ENCODE measurements at places on chromosomes 2 and 18.

DNA sequence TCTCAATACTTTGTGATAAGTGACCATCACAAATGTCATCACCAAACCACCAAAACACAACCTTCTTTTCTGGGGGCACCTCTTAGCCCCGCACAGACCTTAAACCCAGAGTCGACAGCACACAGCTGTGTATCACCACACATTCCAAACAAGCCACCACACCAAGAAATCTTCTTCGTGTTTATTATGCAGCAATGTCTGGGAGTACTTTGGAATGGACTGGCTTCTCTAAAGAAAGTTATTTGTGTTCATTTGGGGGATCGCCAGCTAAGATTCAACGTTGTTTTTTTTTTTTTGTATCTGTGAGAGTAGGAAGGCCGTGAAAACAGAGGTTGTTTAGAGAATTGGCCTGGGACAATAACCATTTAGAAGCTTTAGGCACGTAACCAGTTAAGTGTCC lies 1.1 kb upstream of the MTA3 start:
- no peak for DNase-seq

DNA sequence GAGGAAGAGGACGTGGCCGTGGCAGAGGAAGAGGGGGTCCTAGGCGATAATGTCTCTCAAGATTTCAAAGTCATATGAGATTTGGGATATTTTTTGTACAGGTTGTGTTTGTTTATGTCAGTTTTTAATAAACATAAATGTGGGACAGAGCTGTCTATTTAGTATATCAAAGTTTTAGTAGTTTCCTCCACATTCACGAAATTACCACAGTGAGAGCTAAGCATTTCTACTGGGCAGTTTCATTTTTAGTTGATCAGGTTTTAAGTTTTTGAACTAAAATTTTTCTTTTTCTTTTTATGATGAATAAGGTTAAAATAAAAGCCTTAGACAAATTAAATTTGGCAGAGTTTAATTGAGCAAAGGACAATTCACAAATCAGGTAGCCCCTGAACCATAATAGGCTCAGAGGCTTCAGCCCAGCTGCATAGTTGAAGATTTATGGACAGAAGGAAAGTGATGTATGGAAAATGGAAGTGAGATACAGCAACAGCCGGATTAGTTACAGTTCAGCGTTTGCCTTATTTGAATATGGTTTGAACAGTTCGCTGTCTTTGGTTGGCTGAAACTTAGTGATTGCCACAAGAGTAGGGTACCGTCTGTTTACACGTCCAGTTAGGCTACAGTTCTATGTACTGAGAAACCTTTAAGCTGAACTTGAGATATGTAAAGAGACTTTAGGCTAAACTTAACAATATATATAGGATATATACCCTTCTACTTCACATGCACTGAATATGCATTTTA lies 17.1 kb downstream of the SNRPD1 start:
- no peak for DNase-seq

GRCh38 chr2:25544445-25544844 lies 128.9 kb downstream of the DTNB start:
- no peak for DNase-seq

DNA sequence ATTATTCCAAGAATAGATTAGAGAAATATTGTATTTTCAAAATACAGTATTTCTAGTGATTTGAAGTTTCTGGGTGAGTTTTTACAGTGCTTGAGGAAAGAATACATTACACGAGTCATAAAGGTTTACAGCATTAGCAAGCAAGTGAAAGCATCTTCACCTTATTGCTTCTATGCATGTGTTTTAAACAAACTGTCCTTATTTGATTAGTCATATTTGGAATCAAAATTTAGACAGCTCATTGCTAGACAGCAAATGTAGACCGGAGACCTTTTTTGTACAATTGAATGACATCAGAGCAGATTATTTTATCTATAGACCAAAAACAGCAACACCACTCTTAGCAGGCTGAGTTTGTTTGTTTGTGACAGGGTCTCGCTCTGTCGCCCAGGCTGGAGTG lies 69.2 kb downstream of the FAM161A start:
- DNase-seq: no peak

DNA sequence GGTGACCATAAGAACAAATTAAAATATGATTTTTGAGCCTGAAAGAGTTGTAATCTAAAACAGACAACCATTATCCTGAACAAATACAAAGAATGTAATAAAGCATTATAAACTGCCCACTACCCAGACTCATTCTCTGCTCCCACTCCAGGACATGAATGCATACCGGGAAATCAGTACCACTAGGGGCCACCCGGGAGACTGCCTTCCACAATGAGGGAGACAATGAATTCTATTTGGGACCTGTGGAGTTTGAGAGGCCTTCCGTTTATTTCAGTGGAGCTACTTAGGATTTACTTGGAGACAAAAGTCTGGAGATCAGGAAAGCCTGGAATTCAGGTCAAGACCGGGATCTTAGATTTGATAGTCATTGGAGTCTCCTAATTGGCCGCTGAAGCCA lies 50.0 kb downstream of the NAB1 start:
- DNase-seq: no peak

- DNase-seq: no peak
Observed at GRCh38 chr2:239636808-239637207, 236.0 kb upstream of the HDAC4 start.

GRCh38 chr2:86174445-86174844 lies 20.8 kb downstream of the IMMT start:
- DNase-seq: no peak

DNA sequence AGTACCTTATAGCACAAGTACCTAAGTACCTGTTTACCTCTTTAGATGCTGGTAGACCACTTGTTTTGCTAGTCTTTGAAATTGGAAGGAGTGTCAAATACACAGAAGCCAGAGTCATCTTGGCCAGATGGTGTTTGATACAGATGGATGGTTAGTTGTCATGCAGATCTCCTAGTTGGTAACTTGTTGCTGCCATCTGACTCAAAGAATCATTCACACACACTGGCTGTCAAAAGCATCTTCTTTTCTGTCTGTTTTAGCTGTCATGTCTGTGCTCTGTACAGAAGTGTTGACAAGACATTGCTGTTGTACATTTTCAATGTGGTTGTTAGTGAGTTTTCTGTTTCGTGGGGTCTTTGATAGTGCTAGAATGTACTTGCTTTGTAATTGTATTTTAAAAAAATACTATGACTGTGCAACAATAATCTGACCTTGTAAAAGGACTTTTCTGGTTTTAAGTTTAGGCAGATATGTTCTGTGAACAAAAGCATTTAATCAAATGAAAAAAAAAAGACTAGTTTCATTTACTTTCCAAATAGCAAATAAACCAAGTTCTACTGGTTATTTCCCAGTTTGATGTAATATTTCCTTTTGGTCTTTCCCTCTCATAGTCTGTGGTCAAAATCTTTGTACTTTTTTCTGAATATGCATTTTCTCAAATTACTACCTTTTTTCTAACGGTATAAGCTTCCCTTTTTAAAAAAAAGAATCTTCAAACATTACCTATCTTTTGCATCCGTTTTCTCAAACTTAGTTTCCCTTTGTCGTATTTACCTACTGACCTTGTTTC lies 39.9 kb downstream of the TANK start:
- no peak for DNase-seq

DNA sequence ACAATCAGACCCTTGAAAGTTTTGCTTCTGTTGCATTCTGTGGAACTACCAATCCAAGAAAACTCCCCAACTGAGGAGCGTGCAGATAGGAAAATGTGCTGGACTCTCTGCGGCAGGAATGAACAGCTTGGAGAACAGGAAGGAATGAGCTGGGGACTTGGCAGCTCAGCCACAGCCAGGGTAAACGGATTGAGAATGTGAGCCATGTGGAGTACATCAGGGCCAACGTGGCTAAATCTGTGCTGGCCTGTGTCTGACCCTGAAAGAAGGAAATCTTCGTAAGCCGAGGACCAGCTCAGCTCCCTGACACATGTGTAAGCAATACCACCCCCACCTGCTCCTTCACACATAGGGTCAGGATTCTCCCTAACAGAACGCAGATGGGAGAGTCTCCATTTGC lies 1023.7 kb downstream of the BCL11A start:
- no peak for DNase-seq

DNA sequence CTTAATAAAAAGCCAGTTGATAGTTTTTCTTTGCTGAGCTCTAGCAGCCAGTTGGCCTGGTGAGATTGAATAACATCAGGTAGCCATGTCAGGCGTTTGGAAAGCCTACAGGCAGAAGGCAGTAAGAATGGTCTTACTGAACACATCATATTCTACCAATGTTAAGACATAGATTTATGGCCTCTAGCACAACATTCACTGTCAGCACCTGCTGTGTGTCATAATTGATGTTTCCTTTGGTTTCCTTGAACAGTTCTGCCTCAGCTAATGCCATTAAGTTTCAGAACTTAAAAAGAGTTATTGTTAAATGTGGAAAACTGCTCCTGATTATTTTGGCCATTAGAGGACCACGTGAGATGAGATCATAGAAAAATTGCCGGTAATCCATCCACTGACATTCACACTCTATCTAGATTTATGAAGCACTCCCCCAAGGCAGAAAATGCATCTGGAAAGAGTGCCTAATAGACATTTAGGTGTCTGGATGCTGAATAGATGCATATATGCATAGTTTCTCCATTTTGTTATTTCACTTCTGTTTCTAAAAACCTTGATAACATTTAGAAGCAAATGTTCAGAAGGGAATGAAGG lies 434.7 kb downstream of the PTPRM start:
- no peak for DNase-seq

DNA sequence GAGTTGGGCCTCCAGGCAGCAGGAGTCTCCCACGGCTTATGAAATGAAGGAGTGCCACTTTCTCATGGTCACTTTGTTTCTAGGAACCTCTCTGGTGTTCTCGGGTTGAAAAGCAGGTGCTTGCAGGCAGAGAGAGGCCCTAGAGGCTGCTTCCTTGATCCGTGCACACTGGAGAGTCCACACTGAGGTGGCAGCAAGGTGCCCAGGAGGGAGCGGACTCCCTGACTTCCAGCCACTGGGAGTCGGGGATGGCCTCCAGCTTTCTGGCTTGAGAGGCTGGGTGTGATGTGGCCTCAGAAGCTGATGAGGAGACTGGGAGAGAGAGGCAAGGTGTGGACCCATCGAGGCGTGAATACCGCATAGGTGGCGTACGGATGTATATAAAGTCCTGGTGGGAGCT lies 221.8 kb downstream of the AGAP1 start:
- no peak for DNase-seq

- no peak for DNase-seq
Observed at GRCh38 chr2:74756356-74756890, 77.5 kb upstream of the HK2 start.

DNA sequence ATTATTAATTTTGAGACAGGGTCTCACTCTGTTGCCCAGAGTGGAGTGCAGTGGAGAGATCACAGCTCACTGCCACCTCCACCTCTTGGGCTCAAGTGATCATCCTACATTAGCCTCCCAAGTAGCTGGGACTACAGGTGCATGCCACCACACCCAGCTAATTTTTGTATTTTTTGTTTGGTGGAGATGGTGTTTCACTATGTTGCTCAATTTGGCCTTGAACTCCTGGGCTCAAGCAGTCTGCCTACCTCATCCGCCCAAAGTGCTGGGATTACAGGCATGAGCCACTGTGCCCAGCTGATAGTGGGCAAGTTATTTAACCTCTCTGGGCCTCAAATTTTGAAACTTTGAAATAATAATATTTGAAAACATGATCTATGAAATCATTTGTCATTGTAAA lies 26.5 kb downstream of the DCAF17 start:
- no peak for DNase-seq

DNA sequence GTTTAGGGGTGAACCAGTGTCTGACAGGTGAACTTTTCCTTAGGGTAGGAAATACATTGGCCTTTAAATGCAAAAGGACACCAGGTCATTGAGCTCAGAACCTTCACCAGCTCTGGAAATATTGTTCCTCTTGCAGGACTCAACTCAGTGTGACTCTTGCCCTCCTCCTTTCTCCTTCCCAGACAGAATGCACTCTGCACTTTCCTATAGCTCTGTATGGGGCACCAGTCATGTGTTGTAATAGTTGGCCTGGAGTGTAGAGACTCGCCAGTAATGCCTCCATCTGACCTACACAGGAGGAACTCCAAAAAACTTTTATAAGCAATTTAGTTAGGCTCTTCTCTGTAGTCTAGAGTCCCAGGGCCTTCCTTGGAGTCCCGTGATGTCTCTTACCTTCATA lies 248.5 kb upstream of the EPAS1 start:
- no peak for DNase-seq

- DNase-seq: no peak
Observed at GRCh38 chr2:120597595-120598193, 138.0 kb upstream of the GLI2 start.

- no peak for DNase-seq
Observed at GRCh38 chr2:127122361-127123027, 15.5 kb upstream of the BIN1 start.

DNA sequence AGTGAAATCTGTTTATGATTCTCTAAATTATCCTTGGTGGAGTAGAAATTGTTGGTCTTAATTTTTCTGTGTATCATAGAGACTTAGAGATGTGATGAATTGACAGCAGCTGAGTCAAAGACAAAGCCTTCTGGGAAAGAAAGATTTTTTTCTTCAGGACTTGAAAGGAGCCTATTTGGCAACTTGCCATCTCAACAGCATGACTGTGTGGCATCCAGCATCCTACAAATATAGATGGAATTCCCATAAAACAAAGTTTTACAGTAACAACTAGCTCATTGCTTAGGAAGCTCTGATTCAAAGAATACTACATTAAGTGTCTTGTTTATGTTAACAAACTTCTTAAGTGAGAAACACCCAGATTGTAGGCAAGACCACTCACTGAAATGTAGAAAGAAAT lies 79.2 kb upstream of the SETBP1 start:
- DNase-seq: no peak

DNA sequence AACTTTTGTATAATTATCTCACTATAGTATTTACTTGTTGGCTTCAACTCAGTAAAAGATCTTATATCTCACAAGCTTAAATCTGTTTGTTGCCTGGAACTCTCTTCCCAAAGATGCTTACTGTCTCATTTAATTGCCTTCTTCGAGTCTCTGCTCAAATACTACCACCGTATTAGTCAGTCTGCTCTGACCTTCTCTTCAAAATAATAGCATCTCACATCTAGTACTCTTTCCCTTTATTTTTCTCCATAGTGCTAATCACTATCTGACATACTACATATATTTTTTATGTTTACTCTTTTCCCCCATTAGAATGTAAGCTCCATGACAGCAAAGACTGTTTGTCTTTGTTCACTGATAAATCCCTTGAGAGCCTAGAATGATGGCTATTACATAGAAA lies 10.6 kb upstream of the MPP4 start:
- no peak for DNase-seq

GRCh38 chr2:24026233-24026632 lies 16.3 kb downstream of the MFSD2B start:
- DNase-seq: no peak

- no peak for DNase-seq
Observed at GRCh38 chr2:101231240-101231639, 21.4 kb upstream of the CNOT11 start.

GRCh38 chr2:153391131-153391530 lies 87.4 kb downstream of the RPRM start:
- no peak for DNase-seq

DNA sequence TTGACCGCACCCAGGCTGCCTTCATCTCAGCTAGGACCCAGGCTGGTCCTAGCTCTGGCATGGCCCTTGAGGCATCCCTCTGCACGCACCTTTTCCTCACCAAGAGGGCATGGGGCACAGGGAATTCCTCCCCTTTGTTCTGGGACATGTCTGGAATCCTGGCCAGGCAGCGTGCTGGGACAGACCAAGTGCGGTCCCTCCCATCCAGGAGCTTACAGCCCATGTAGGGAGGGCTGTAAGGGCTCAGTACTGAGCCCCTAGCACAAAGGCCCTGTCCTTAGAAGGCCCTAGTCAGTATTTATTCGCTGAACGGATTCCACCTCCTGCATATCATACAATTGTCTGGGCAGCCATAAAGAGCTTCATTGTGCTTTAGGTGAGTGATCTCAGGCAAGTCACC lies 3.0 kb downstream of the TMEM37 start:
- DNase-seq: no peak

- DNase-seq: no peak
Observed at GRCh38 chr2:29660201-29660600, 261.2 kb downstream of the ALK start.
